Activated T-cell treated with anti-CD3 and anti-CD28 coated beads for 24 hours (primary cell): ENCODE measurements at places on chromosomes 2 and 18.

DNA sequence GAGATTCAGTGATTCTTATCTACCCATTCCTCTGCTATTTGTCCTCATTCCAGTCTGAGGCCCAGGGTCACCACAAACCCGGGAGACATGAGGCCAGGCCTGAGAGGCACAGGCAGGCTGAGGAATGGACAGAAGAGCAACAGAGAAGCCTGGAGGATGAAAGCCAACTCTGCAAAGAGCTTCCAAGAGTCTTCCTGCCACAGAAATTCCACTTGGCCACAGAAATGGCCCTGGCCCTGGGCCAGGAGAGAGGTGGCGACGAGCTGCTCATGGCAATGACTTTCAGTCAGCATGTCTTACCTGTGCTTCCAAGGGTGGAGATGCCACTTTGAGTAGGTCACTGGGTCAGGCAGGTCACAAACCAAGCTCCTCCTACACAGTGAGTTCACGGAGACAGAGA lies 155.3 kb upstream of the PKDCC start:
- DNase-seq: no peak

DNA sequence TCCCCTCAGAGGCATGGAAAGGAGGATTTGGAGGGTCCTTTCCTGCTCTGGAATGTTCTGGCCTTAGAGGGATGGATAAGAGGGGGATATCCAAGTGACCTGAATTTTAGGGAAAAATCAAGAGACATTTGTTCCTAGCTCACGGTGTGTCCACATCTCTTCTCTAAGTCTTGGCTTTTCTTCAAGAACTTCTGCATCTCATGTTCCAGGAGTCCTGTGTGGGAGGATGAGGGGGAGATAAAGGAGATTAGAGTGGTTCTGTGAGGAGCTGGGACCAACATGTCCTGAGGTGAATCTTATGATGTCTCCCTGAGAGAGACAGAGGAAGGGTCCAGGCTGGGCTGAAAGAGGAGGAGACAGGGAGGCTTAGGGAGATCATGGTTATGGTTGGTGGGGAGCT lies 11.7 kb downstream of the EMX1 start:
- DNase-seq: no peak

GRCh38 chr18:74294526-74294925 lies 2.8 kb upstream of the CYB5A start:
- DNase-seq: no peak

GRCh38 chr2:113965228-113965627 lies 75.3 kb downstream of the ACTR3 start:
- DNase-seq: no peak

GRCh38 chr2:75666911-75667310 lies 20.3 kb downstream of the MRPL19 start:
- no peak for DNase-seq

GRCh38 chr2:179817181-179817841 lies 44.1 kb downstream of the ZNF385B start:
- DNase-seq: no peak

DNA sequence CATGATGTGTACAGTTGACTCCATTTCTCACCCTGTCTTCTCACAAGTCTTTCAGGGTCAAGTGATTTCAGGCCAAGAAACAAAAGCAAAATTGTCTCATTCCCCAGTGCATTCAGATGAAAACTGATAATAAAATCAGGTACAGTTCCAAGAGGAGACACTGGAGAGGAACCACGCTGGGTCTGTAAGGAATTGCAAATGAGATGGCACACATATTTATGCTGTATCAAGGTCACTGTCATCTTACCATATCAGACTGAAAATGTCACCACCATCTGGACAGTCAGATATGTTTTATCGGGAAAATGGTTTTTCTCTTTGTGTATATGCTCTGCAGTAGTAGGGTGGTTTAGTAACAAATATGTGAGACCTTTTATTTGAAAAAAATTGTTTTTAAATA lies 91.7 kb downstream of the CCDC138 start:
- no peak for DNase-seq

- no peak for DNase-seq
Observed at GRCh38 chr2:25684577-25685473, 11.4 kb upstream of the DTNB start.

GRCh38 chr2:136005462-136006196 lies 20.2 kb upstream of the DARS1 start:
- no peak for DNase-seq

DNA sequence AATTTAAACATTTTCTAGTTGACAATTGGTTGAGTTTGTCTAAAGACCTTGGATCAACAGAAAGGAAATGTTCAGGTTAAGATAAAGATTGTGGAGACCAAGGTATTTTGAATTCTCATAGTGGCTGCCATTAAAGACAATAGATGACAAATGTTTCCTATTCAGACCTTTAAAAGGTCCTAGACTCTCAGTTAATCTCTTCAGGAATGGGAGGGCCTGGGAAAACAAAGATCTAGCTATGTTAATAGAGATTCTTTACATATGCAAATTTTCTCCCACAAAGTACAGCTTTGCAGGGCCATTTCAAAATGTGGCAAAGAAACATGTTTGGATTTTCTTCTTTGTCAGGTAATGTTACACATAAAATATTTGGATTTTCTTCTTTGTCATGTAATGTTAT lies 403.9 kb downstream of the SPAG16 start:
- DNase-seq: no peak

GRCh38 chr18:22456547-22456946 lies 38.8 kb upstream of the CTAGE1 start:
- DNase-seq: no peak

DNA sequence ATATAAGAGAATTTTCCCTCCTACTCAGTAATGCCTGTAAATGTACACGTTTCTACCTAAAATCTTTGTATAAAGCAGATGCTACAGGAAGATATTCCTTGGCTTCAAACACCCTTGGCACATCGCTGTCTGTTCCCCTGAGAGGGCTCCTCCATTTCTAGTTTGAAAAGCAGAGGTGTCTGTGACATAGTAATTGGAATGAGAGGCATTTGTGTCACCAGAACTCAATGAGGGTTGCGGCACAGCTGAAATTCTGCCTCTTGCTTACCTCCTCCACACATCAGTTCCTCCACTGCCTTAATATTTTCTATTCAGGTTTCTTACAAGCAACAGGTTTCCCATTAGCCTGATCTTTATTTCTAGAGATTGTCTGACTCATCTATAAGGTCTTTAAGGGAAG lies 359.9 kb upstream of the DCC start:
- no peak for DNase-seq

DNA sequence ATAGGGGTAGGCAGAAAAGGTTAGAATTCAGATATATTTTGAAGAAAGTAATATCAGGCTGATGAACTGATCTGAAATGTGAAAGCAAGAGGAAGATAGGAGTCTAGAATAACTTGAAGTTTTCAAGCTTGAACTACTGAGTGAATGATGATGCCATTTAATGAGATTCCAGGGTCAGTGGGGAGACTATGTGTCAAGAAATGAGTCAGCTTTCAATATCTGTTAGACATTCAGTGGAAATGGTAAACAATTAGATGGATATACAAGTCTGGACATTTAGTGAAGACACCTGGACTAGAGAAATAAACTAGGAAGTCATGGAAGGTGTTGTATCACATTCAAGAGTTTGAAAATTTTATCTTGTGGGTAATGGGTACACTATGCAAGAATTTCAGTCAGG lies 326.9 kb downstream of the FSIP2 start:
- DNase-seq: no peak

DNA sequence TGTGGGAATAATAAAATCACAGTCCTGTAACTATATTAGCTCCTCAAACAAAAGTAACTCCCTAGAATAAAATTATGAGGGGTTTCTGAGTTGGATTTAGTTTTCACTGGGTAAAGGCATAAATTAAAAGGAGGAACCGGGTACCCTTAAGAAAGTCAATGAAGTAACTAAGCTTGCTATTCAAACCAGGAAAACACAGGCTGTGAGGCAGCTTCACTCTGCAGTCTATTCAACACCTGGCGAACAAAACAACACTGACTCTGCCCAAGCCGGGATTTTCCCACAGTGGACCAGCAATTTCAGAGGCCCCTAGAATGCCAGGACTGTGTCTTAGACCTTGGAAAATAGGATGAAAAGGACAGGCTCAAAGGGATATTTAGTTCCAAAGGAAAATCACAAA lies 24.6 kb upstream of the CREB1 start:
- DNase-seq: no peak

DNA sequence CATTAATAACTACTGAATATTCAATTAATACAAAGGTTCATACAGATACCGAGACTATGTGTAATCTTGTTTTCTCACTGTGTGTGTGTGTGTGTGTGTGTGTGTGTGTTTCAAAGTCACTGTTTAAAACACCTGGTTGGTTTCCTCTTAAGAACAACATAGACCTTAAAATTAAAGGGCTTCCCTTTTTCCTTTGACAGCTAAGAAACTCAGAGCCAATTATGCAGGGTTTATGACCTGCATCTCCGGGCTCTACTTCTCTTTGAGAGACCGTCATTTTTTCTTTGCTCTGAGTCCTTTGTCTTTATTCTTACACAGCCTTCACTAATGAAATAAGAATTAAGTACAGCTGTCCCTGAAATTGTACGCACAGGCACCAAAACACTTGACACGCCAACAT lies 145.6 kb downstream of the HDAC4 start:
- DNase-seq: no peak

DNA sequence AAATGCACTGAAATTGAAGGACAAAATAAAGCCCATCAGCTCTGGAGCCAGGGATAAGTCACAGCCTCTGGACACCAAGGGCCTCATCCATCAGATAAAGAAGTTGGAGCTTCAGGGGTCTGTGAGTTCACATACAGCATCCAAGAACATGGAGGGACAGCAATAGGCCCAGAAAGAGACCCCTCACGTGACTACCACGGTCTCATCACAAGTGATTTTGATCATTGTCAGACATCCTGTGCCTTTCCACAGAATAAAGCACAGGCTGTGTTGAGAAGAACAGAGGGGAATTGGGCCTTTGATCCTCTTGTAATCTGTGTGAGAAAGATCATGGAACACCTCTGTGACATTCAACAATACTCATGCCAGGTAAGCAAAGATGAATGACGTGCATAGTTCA lies 65.2 kb upstream of the CTAGE1 start:
- DNase-seq: no peak

DNA sequence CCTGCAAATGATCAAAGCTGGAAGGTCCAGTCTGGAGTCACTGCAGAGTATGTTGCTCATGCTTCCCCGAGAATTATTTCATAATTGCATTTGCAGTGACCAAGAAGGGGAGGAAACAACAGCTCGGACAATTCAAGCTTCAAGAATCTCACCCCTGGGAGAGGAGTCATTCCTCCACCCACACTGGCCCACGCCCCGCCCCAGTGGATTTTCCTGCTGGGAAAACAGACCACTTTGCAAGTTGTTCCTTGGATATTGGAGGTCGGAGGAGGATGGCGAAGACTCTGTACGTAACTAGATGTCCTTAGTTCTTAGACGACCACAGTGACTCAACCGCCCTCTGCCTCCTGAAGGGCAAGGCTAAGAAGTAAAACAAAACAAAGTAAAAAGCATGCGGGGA lies 159.4 kb downstream of the TPO start:
- DNase-seq: no peak

GRCh38 chr2:214412679-214413078 lies 1.8 kb downstream of the VWC2L start:
- DNase-seq: no peak
